ENCODE measurements at places on chromosomes 5 and 9.

DNA sequence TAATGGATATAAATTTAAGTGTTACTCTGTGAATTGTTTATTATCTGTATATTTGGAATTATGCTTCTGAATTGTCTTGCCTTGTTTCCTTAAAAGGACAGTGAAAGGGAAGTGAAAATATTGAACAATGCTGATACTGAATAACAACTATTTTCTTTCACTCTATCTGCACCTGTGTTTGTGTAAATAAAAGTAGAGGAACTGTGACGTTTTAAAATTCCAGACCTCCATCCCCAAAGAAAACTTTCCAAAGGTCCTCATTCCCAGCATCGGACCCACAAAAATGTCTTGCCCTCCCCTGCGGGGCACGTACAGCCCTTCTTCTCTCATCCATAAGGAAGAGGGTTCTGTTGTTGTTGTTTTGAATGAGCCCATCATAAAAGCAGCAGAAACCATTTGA is 100.0 kb downstream of the NLN start:
- DNase-seq, result no peak

- no peak for DNase-seq
Observed at GRCh38 chr5:122442938-122443337, 130.9 kb downstream of the SNCAIP start.

DNA sequence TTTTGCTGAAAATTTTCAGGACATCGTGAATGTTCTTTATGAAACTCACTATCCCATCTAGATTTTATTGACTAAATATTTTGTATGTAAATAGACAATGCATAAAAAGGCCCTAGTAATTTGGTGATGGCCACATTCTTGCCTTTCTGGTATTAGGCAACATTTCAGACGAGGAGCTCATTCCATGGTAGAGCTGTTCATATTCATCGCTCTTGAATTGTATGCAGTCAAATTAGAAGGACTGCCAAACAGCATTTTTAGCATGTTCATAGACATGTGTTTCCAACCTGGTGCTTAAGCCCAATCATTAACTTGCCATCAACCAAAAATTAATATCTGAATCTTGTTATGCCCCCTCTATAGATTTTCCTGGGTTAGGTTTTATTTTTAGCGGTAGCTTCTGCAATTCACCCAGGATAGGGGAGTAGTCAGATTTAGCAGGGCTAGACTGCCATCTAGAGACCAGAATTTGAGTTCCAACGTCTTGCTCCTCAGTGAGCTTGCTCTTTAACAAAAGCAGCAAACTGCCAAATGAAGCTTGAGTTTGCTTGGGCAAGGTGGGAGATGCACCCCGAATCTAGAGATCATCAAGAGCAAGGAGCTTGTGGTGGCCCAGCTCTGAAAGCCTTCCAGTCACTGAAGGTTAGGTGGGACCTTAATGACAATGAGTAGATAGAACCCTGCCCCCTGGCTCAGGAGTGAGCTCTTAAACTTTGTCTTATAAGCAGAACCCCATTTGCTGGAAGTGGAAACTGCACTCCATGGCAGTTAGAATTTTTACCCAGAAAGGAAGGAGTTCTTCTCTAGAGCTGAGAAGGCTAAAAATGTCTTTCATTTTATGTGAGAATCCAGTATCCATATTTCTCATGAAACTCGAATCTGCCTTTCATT is 456.2 kb downstream of the RASEF start:
- no peak for DNase-seq

DNA sequence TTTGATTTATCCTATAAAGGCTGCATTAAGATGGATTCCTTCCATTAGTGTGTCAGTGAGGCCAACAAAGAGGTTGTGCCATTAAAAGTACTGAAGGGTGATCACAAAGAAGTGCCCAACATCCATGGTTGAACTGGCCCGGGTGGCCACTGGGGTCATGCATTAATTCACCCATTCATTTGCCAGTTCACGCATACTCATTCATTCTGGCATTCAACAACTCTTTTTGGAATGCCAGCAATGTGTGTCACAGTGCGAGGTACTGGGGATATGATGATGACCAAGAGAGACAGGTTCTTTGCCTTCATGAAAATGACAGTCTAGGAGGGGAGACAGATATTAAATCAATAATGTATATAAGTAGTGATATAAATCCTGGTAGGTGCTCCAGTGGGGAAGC is 93.2 kb downstream of the PTTG1 start:
- DNase-seq, result no peak

- no peak for DNase-seq
Observed at GRCh38 chr5:149855366-149855765, 89.2 kb downstream of the PDE6A start.

- no peak for DNase-seq
Observed at GRCh38 chr9:136339173-136339957, 12.0 kb downstream of the GPSM1 start.

- no peak for DNase-seq
Observed at GRCh38 chr9:128080206-128080605, 12.2 kb downstream of the SLC25A25 start.

GRCh38 chr5:124631874-124632550 is 114.4 kb downstream of the ZNF608 start:
- no peak for DNase-seq
